Substantia nigra (tissue), 51 donors: ENCODE measurements at places on chromosomes 2 and 18.

- peak; percentile 84 for DNase-seq
Measured at GRCh38 chr2:218995972-218996711, 2.9 kb upstream of the CRYBA2 start.

DNA sequence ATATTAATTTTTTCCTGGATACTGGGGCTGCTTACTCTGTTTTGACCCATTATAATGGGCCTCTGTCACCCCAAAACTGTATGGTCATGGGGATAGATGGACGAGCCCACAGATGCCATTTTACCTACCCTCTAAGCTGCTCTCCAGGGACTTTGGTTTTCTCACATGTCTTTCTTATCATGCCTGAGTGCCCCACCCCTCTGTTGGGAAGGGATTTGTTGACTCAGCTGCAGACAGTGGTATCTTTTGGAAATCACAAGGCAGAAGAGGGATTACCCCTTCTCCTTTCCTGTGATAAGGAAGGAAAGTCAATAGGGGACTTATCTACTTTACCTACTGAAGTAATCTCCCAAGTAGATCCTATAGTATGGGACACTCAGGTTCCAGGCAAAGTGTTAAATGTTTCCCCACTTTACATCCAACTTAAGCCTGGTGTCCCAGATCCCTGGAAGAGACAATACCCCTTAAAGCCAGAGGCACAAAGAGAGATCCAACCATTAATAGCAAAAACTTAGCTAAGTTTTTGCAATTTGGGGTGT lies 182.7 kb downstream of the RNF152 start:
- DNase-seq: no peak

DNA sequence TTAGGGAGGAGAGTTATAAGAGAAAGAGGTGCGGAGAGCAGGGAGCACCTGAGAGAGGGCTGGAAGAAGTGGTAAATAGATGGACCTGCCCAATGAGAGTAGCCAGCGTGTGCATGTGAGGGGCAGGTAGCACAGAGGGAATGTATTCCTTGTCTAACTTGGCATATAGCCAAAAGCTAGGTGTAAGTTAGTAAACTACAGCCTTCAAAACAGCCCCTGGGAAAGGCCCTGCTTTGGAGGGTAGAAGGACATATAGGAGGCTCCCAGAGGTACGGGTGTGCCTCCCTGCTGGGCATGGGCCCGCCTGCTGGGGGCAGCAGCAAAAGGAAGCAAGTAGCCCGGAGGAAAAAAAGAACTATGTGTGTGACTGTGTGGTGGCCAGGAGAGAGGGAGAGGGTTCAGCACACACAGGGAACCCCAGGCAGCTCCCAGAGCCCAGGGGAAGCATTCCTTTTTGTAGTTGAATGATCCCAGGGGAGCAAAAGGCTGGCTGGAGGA lies 48.0 kb downstream of the TCF7L1 start:
- no peak for DNase-seq

- no peak for DNase-seq
Measured at GRCh38 chr18:49025426-49025766, 74.6 kb upstream of the SMAD7 start.

DNA sequence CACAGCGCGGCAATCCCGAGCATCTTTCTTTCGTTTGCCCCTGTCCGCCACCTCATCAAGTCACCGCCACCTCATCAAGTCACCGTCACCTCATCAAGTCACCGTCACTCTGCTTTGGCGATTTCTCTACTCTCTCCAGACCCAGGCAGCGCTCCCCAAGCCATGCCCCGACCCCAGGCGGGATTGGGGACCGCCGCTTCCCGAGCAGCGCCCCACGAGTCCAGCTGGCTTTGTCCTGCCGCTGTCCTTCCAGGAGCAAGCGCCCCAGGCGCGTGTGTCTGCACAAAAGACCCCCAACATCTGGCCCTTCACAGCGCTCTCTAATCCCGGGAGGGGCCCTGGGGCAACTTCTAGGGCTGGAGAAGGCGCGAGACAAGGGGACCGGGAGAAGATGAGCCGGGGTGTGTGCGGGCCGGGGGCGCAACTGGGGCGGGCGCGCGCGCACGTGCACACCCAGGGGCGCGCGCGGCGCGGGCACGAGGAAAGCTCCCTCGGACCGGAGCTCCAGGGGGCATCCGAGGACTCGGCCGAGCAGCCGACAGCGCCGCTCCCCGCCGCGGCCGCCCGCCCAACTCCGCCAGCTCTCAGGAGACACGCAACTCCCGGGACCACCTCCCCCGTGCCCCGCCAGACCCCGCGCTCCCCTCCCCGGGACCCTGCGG lies 633 bp upstream of the RNF152 start:
- DNase-seq: peak; percentile 46

- no peak for DNase-seq
Measured at GRCh38 chr2:207155516-207156444, 10.0 kb downstream of the KLF7 start.

GRCh38 chr18:37458697-37459096 lies 106.9 kb downstream of the CELF4 start:
- DNase-seq: no peak

DNA sequence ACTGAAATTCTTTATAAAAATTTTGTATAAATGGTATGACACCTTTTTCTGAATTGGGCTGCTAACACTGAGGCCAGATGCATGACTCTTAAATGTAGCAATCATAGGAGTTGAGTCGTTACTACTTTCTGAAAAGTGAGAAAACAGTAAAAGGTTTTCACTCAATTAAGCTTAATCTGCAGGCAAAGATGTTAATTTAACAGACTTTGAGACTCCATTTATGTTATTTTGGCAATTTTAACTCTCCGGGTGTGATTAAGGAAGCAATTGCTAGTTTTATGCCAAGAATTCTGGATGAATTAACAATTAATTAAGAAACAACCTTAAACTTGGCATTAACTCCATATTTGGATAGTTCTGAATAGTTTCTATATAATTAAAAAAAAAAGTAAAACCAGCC lies 104.3 kb downstream of the AGPS start:
- no peak for DNase-seq

GRCh38 chr2:240121190-240121589 lies 14.9 kb downstream of the COPS9 start:
- DNase-seq: no peak

GRCh38 chr2:36951027-36951518 lies 15.3 kb downstream of the STRN start:
- no peak for DNase-seq

- no peak for DNase-seq
Measured at GRCh38 chr2:22934747-22935146, 450.2 kb upstream of the KLHL29 start.

DNA sequence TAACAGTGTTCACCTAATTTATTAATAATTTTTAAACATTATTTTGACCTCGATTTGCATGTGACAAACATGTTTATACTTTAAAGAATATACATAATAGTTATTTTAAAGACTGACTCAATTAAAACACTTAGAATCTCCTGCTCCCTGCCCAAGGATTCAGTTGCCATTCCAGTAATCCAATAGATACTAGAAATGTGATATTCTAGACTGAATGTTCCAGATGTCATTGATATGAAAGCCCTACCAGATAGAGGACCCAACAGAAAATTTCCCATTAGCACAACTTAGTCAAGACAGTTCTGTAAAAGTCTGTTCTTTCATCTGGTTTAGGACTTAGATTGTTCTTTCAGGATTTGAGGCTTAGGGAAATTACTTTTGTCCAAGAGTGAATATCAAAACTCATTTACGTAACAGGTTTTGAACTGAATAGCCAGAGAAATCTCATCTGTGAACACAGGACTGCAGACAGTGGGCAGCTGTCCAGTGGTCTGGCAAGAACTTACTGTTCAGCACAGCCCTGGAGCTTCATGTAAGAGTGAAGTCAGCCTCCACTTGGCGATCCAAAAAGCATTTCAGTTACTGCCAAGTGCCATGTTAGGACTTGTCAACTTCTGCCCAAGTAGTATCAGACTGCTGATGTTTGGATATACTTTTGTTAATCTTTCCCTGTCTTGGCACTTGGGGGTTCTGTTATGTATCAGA lies 77.5 kb downstream of the OSBPL6 start:
- peak; percentile 23 for DNase-seq

GRCh38 chr2:75170889-75171288 lies 28.4 kb downstream of the TACR1 start:
- no peak for DNase-seq

DNA sequence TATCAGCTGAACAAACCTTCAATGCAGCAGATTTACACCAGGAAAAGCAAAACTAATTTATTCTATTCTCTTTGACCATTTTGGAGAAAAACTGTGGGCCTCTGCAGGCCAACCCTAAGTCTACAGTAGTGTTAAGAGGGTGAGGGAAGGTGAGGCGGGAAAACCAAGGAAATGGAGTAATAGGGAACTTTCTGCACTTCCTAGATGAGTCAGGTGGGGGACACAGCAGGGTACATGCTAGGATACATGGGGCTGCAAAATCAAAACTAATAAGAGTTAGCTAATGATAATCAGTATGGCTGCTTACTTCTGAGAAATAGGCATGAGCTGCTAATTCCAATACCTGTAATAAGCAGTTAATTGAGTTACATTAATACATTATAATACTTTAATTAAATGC lies 66.0 kb upstream of the PGAP1 start:
- DNase-seq: no peak

- DNase-seq: no peak
Measured at GRCh38 chr2:85978883-85979780, 90.3 kb upstream of the ST3GAL5 start.

DNA sequence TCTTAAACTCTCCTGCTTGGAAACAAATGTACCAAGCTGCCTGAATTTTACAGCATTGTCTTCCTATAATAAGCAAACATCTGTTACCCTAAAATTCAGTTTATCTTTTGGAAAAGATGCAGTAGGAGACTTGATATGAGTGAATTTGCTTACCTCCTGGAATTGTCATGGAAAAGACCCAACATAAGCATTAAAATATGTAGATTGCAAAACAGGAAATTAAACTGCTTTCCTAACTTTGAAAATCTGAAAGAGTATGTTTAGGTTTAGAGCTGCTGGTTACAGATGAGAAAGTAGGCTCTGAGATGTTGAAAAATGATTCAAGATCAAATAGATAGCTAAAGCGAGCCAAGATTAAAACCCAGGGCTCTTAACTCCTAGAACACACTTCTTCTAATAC lies 316.5 kb downstream of the SOX11 start:
- no peak for DNase-seq

- peak; percentile 9 for DNase-seq
Measured at GRCh38 chr18:24228667-24229041, 89.8 kb downstream of the CABYR start.

DNA sequence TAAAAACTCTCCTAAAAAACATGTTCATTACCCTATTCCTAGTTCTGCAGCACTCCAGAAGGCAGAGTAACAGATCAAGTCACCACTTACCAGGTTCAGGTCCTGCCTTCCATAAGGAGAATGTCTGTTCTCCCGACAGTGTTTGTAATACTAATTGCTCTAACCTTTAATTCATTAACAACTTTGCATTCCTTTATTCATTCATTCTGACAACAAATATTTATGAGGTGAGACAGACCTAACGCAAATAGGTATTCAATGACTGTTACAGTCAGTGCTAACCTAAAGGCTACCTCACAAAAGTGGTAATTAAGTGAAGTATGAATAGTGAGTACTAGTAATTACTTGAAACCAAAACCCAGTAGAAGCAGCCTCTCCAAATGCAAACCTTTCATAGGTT lies 224.0 kb downstream of the AFF3 start:
- no peak for DNase-seq

DNA sequence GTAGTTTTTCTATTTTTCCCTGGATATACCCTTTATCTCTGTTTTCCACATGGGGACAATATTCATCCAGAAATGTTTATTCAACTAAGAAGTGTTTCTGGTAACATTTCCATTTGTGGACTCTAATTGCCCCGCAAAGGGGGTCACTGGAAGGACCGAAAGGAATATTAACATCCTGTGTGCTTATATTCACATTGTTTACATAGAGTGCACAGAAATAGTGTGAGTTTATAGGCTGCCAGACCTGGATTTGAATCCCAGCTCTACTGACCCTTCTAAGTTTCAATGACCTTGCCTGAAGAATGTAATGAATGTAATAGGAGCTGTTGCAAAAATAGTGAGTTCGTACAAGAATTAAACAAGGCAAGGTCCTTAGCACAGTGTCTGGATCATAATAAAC lies 152.9 kb upstream of the NCKAP5 start:
- DNase-seq: no peak

GRCh38 chr18:77205769-77206168 lies 43.9 kb upstream of the GALR1 start:
- no peak for DNase-seq

GRCh38 chr2:225820826-225821225 lies 421.3 kb downstream of the NYAP2 start:
- DNase-seq: no peak

DNA sequence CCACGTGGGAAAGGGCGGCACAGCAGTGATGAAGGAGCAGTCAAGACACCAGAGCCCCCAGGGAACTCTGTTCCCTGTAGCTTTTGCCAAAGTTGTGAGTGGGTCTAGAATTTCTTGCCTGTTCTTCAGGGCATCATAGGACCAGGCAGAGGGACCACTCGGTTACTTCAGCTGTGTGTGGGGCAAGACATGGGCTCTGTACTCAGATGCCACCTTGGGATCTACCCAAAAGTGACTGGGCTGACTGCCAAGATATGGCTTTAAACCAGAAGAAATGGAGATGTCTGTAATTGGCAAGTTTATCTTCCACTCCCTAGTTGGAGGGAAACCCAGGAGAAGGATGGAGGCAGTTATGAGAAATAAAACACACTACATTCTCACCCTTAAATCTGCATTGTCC lies 29.6 kb downstream of the KCNF1 start:
- DNase-seq: no peak

GRCh38 chr18:32420084-32420750 lies 50.5 kb downstream of the GAREM1 start:
- no peak for DNase-seq

GRCh38 chr2:154264024-154264423 lies 392.3 kb downstream of the GALNT13 start:
- no peak for DNase-seq

- DNase-seq: no peak
Measured at GRCh38 chr2:14199040-14199439, 433.5 kb upstream of the LRATD1 start.

- no peak for DNase-seq
Measured at GRCh38 chr18:3293196-3293951, 31.4 kb downstream of the MYL12B start.

GRCh38 chr2:84187258-84187657 lies 271.8 kb downstream of the SUCLG1 start:
- DNase-seq: no peak

GRCh38 chr2:240214790-240215675 lies 74.6 kb upstream of the OTOS start:
- DNase-seq: no peak

- no peak for DNase-seq
Measured at GRCh38 chr18:8106603-8107002, 502.6 kb upstream of the RAB12 start.

GRCh38 chr2:118442996-118443553 lies 354.8 kb downstream of the INSIG2 start:
- no peak for DNase-seq

- no peak for DNase-seq
Measured at GRCh38 chr2:170530803-170531564, 184.2 kb upstream of the SP5 start.

DNA sequence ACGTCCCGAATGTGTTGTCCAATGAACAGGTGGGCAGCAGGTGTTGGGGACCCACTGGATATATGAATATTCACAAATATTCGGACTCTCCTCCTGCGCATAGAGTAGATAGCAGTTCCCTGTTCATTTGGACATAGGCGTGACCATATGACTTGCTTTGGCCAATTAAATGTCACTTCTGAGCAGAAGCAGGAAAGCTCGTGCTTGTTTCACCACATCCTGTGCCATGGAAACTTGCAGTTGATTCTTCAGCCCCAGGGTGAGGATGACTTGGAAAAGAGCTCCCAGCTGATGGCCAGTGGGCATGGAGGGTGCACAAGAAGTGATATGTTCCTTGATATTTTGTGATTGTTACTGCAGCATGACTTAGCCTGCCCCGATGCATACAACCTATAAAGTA lies 52.6 kb downstream of the PTPRM start:
- no peak for DNase-seq
